ENCODE measurements at places on chromosomes 5 and 9. TPM values are rescaled to one million over a fixed set of nuclear protein-coding genes. Genes with fewer than 3 reads are reported as not detected.

- DNase-seq = no peak
Observed at GRCh38 chr5:67090593-67090992, 106.0 kb downstream of the CD180 start.

- no peak for DNase-seq
Observed at GRCh38 chr9:137021979-137022661, 5.9 kb downstream of the ABCA2 start.

GRCh38 chr9:108413809-108414208, 442.0 kb downstream of the ACTL7B start:
- no peak for DNase-seq

GRCh38 chr5:150649108-150650020, 8.9 kb downstream of the SYNPO start:
- DNase-seq = no peak

Gene MYOZ3
- 1.8 TPM for total RNA-seq

Gene HSPB3
- total RNA-seq = not detected

Gene RGMB
- 137 TPM for total RNA-seq

Gene KIF4B
- 0.18 TPM for total RNA-seq
